Eye (tissue), 1 donor: ENCODE measurements at places on chromosomes 12 and 14.

- DNase-seq = no peak
Measured at GRCh38 chr12:120798696-120799095, 73.1 kb downstream of the ACADS start.

DNA sequence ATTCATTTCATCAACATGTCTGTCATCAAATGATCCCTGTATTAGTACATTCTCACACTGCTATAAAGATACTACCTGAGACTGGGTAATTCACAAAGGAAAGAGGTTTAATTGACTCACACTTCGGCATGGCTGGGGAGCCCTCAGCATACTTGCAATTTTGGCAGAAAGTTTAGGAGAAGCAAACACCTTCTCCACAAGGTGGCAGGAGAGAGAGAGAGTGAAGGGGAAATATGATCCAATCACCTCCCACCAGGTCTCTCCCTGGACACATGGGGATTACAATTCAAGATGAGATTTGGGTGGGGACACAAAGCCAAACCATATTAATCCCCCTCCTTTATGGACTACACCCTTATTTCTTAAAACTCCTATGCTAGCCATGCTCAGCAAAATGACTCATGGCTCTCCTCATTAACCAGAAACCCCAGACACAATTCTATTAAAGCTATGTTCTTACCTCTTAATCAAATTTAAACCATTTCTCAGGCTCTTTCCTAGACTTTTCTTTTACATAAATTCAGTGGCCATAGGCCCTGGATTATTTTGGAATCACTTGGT lies 932.3 kb downstream of the FLRT2 start:
- no peak for DNase-seq

DNA sequence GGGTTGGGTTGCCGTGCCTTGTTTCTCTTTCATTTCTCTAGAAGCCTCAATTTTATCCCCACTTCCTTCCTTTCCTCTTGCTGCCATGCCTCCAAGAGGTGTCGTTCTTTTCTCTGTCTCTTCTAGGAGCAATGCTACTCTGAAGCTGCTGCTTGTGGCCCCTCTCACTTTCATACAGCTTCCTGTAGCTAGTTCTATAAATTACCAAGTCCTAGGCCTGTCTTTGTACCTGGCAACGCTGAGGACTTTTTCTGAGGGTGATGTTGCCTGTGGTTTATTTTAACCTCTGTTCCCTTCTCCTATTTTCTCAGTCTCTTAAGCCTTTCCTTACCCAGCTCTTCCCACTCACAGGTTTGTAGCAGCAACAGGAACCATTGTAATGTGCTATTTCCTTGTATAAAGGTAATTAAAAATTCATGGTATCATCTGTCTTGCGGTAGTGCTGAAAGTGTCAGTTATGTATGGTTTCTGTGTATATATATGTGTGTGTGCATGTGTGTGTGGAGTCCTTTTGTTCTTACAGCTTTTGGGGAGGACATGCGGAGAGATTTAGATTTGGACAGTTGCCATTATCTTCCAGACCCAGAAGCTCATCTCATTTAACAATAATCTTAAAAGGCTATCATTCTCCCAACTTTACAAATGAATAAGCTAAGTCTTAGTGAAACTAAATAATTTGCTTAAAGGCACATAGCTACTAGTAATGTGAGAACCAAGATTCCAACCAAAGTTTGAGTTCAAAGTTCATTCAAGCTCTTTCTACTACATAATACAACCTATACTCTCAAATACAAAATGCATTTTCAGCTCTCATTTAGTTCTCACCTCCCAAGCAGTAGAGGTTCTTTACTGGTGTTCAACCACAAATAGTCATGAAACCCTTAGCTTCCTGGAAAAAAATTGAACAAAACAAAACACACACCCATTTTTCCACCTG lies 43.8 kb downstream of the DDHD1 start:
- no peak for DNase-seq

DNA sequence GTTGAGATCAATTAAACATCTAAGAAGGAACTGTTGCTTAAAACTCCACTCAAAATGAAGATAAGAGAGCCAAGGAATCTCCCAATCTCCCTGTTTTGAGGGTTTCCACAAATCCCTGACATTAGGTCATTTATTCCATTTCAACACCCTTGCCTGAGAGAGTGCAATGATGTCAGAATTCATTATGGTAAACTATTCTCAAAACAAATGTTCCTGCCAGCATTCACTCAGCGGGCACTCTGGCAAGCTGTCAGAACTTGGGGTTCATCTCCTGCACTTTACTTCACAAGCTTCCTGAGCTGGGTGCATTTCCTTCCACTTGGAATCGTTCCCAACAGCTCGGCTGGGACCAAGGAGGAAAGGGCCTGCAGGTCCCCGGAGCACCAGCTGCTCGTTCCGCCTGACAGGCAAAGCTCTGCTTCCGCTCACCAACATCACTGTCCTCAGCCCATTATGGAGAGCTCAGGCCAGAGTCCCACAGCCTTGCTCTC lies 117.8 kb downstream of the TTC7B start:
- peak; percentile 80 for DNase-seq

- DNase-seq = no peak
Measured at GRCh38 chr12:6090803-6091202, 33.7 kb downstream of the VWF start.

GRCh38 chr12:48198672-48198971 lies 4.5 kb downstream of the OR10AD1 start:
- DNase-seq = no peak

DNA sequence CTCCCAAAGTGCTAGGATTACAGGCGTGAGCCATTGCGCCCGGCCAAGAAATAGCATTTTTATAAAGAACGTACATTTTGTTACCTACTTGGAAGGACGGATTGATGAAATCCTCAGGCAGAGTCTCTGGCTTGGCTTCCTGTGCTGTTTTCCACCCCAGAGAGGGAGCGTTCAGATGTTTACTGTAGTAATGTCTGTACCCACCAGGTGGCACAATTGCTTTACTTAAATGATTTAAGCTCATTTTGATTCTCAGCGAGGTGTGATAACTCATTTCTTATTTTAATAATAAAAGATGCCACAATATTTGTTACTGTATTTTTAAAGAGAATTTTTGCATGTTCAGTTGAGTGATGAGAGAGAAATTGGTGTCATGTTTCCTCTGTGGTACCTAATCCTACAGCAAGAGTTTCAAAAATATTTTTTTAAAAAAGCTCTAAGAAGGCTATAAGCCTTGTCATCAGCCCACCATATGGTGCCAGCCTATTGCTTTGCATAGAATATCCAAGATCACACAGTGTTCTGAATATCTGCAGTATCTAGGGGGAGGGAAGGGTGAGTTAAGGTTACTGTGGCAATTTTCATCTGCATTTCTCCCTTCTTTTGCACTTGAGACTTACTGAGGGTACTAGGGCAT lies 82.6 kb upstream of the TRAF3 start:
- DNase-seq = peak; percentile 94

- no peak for DNase-seq
Measured at GRCh38 chr12:51293696-51294095, 23.5 kb upstream of the SMAGP start.

- DNase-seq = no peak
Measured at GRCh38 chr12:4011597-4011996, 138.4 kb upstream of the PARP11 start.

GRCh38 chr12:2358986-2359658 lies 306.3 kb downstream of the CACNA1C start:
- DNase-seq = peak; percentile 54

DNA sequence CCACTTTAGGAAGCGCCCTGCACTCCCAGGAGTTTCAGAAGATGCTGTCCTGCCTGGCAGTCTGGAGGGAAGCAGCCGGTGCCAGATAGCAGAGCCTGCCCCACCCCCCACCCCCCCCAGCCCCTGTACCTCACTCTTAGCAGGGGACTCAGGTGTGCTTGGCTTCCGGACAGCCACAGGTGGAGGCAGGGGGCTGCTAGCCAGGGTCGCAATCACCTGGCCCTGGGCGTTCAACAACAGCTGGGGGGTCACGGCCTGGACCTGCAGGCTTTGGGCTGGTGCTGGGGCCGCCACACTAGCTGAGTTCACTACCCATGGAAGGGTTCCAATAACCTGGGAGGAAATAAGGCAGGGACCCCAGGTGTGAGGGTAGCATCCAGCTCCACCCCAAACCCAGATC lies 22.0 kb downstream of the POU6F1 start:
- no peak for DNase-seq

DNA sequence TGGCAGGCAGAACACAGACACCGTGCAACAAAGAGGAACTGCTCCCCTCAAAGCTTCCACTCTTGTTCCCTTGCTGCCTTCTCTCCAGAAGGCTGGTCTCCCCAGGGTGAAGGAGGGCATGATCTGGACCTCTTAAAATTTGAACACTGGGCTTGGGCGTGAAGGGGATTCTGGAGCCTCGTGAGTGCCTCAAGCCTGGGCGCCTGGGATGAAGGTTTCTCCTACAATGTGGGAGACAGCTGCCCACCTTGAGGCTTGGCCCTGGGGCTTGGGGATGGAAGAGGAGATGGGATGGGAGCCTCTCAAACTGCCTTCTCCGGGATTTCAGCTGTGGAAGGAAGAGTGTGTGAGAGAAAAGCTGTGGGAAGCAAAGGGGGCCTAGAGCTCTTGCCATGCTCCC lies 7.8 kb upstream of the RIN3 start:
- DNase-seq = no peak

- no peak for DNase-seq
Measured at GRCh38 chr12:132152953-132153352, 8.7 kb downstream of the NOC4L start.

GRCh38 chr12:48379794-48380193 lies 29.1 kb upstream of the ZNF641 start:
- no peak for DNase-seq

DNA sequence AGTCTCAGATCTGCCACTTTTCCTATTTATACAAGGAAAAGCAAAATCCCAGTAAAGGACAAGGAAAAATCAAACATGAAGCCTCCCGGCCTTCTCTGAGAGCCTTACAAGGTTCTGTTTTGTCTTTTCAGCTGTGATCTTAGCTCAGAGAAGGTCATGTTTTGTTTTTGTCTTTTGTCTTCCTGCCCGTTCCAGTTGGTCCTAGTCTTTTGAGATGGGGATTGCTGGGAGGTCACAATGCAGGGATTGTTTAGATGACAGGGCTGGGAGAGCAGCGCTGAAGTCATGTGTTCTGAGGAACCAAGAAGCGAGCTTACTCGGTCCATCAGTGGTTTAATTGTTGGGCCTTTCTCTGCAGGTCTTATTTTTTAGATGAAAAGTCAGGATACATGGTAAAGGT lies 6.0 kb downstream of the PLEKHH1 start:
- peak; percentile 84 for DNase-seq

DNA sequence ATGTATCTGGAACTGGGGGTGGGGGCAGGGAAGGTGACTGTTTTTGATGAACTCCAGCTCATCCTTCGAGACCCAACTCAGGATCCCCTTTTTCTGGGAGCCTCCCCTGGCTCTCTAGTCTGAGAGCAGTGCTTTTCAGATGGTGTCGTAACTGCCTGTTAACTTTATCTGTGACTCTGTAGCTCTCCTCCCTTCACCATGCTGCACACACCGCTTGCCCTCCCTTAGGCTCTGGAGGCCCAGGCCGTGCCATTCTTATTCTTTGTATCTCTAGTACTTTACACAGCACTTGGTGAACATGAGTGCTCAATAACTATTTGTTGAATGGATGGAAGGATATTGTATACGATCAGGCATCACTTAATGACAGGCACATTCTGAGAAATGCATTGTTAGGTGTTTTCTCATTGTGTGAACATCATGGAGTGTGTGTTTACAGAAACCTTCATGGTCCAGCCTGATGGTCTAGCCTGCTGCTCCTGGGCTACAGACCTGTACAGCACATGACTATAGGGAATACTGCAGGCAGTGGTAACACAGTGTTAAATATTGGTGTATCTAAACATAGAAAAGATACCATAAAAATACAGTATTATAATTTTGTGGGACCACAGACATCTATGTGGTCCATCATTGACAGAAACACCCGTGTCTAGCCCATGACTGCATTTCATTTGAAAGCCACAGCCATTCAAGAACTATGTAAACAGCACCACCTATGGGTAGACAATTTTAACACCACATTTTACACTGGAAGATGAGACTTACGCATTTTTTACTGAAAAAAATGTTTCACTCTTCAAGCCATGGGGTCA lies 91.8 kb downstream of the EML1 start:
- DNase-seq = peak; percentile 90

DNA sequence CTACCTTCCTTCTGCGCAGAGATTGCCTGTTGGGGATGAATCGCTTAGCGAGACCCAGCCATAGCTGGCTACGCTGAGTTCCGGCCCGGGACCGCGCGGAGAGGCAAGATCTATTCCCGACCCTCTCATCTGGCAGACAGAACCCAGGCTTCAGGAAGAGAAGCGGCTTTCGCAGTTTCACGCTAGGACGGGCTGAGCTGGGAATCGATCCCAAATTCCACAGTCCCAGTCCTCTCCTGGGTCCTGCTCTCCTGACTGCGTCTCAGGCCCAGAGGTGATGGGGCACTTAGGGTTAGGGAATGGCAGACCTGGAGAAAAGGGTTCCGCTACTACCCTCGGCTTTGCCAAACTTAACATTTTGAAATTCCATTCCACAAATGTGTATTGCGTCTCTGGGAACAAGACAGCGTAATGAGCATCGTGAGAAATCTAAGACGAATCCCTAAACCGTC lies 2.8 kb downstream of the PTPN21 start:
- DNase-seq = peak; percentile 57

DNA sequence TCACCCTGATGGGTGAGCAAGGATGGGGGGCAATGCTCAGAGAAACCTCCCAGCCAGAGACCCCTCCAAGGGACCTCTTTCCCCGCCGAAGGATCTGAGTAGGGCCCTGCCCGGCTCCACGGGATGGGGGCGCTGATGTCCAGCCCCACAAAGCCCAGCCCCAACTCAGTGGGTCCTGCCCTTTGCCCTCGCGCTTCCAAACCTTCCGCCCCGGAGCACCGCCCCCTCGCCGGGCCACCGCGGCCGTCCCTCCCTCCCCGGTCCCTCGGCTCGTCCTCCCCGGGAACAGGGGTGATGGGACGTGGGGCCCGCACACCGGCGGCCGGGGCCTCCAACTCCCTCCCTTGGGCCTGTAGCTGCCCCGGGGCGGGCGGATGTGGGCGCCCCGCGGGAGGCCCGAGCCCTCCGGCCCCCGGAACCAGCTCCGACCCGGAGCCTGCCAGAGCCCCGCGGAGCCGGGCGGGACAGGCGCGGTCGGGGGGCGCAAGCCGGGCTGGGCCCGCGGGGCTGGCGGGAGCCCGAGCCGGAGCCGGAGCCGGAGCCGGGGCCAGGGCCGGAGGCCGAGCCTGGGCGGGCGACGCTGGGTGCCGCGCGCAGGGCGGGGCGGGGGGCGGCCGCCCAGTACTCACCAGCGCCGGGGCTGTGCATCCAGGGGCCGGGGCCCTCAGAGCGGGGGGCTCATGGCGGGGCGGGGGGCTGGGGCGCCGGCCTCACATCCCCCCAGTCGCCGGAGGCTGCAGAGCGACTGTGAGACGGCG lies 386 bp downstream of the HDAC7 start:
- DNase-seq = peak; percentile 80

GRCh38 chr12:16300736-16301135 lies 23.3 kb upstream of the SLC15A5 start:
- no peak for DNase-seq
